ENCODE measurements at places on chromosomes 4 and X. TPM values are rescaled to one million over a fixed set of nuclear protein-coding genes. Genes with fewer than 3 reads are reported as not detected.

- no peaks in the 10 kb centered on the region for H3K27me3 ChIP-seq
- no peak for DNase-seq
- H3K36me3 ChIP-seq: peaks cover 32% of the 10 kb centered on the region
- H3K4me3 ChIP-seq: no peak overlapping the region
- no peak overlapping the region for H3K27ac ChIP-seq
- H3K4me1 ChIP-seq: peaks cover 6% of the 10 kb centered on the region
Measured at GRCh38 chr4:39450618-39451017, 8.1 kb downstream of the RPL9 start.

The NPY5R gene
- not detected for total RNA-seq

The FHDC1 gene
- total RNA-seq: 0.24 TPM

The NEXMIF gene
- 0.40 TPM for total RNA-seq

- H3K27me3 ChIP-seq: no peaks in the 10 kb centered on the region
- no peak overlapping the region for H3K27ac ChIP-seq
- no peak overlapping the region for H3K4me3 ChIP-seq
- H3K4me1 ChIP-seq: no peaks in the 10 kb centered on the region
Measured at GRCh38 chr4:105352826-105353225, 121.0 kb downstream of the PPA2 start.

DNA sequence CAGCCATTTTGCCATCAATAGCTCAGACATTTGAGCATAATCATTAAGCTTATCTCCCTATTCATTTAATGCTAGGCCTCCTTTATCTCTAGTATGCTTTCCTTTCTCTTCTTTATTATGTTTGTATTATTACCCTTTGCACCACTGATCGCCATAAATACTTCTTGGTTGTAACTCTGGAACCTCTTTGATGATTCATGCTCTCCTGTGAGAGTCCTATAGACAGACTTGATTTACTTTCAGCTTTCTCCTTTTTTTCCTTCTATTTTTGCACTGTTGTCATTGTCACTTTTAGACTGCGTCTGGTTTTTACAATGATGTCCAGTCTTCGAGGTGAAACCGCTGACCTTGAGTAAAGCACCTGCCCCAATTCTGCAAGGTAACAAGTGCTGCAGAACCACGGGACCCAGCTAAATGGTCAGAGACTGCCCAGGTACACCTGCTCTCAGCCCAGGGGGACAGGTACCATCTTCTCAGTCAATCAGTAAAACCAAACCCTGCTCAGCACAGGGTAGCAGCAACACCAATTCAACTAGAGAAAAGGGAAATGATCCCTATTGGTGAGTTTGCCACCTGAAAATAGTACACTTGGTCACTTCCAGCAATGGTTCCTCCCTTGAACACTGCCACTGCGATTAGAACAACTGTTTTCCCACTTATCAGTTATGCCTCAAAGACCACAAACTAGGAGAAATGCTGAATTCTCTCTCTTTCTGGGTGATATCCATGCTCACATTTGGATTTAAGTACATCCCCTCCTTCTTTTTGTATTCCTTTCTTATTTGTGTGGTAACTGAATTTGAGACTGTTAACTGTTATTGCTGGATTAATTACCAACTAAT lies 125.1 kb downstream of the MAML3 start:
- DNase-seq: no peak
- no peaks in the 10 kb centered on the region for H3K27me3 ChIP-seq

The DNAAF6 gene
- not detected for total RNA-seq

The UGT2B11 gene
- not detected for total RNA-seq

GRCh38 chr4:173801361-173801760 lies 271.3 kb upstream of the HAND2 start:
- no peak overlapping the region for H3K4me3 ChIP-seq
- no peak for DNase-seq
- no peak overlapping the region for H3K27ac ChIP-seq
- H3K27me3 ChIP-seq: no peaks in the 10 kb centered on the region
- no peaks in the 10 kb centered on the region for H3K4me1 ChIP-seq
- no peaks in the 10 kb centered on the region for H3K36me3 ChIP-seq

DNA sequence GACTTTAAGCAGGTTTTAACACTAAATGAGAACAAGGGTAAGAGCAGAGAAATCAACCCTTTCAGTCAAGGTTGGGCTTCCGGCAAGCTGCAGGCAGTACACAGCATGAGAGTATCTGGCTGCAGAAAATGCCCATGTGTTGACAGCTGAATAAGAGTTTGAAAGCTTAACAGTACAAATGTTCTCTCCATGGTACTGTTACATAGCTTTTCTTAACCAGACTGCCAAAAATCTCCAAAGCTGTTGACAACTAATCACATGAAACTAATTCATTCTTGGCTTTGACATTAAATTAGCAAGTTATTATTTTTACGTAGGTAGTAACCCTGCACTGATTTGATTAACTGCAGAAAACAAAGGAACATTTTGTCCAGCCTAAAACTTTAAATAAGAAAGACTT lies 153.5 kb downstream of the SLC10A7 start:
- H3K36me3 ChIP-seq: no peaks in the 10 kb centered on the region
- no peaks in the 10 kb centered on the region for H3K27me3 ChIP-seq
- no peak for DNase-seq
- H3K27ac ChIP-seq: peak overlapping the region; percentile 36

DNA sequence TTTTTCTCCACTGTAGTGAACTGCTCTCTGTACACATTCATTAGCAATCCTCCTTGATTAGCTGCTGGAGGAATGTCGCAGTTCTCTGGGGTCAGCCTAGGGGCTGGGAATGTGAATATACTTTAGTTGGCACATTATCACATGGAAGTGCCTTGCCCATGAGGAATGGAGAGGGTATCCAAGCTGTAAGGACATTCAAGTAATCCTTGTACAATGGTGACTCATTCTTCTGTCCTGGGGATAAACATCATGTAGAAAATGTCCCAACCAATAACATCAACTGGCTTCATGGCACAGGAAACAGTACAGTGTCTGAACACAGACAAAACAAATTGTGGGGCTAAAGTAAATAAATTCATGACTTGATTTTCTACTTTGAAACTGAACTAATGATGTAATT lies 147.1 kb downstream of the GLRA2 start:
- H3K27ac ChIP-seq: no peak overlapping the region
- no peak overlapping the region for H3K4me3 ChIP-seq
- no peaks in the 10 kb centered on the region for H3K4me1 ChIP-seq
- no peaks in the 10 kb centered on the region for H3K36me3 ChIP-seq

The SPANXC gene
- not detected for total RNA-seq

The CYSLTR1 gene
- 0.42 TPM for total RNA-seq

GRCh38 chr4:80006935-80007744 lies 65.9 kb downstream of the ANTXR2 start:
- H3K36me3 ChIP-seq: no peaks in the 10 kb centered on the region
- H3K4me3 ChIP-seq: no peak overlapping the region
- no peak for DNase-seq
- H3K27ac ChIP-seq: no peak overlapping the region
- no peaks in the 10 kb centered on the region for H3K27me3 ChIP-seq

DNA sequence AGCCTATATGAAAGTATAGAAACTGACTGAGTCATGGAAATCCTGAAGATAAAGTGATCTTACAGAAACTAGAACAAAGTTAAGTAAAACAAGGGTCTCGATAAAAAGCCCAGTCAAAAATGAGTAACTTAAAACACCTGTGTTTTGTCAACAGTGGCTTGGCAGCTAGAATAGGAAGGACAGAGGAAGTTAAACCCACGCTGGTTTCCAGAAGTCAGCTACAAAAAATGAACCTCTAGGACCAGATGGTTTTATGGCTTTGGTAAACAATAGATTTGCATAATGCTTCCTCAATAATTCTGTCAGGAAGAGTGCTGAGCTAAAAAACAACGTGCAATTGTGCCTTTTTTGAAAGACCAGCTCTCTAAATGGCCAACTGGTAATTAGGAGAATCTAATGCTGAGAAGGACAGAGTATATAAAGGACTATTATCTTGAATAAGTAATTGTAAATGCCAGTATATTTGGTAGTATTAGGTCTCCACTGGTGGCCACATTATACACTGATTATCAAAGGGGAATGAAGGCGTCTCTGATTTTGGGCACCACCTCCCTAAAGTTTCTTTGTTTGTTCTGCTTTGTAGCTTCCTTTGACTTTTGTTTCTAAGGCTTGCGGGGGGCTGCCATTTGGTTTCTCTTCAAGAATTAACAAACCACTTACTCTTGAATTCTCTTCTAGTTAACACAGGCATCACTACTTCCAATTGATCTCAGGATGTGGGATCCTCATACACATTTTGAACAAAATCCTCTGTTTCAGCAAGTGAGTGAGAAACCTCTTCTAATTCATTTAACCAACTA lies 72.2 kb upstream of the PPP3CA start:
- no peaks in the 10 kb centered on the region for H3K4me1 ChIP-seq
- H3K27me3 ChIP-seq: no peaks in the 10 kb centered on the region
- H3K4me3 ChIP-seq: no peak overlapping the region

DNA sequence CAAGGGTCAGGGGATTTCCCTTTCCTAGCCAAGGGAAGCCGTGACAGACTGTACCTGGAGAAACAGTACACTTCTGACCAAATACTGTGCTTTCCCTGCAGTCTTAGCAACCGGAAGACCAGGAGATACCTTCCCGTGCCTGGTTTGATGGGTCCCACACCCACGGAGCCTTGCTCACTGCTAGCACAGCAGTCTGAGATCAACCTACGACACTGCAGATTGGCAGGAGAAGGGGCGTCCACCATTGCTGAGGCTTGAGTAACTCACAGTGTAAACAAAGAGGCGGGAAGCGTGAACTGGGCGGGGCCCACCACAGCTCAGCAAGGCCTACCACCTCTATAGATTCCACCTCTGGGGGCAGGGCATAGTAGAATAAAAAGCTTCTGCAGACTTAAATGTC lies 48.7 kb upstream of the SRD5A3 start:
- H3K27ac ChIP-seq: no peak overlapping the region
- H3K36me3 ChIP-seq: no peaks in the 10 kb centered on the region
- H3K27me3 ChIP-seq: no peaks in the 10 kb centered on the region
- H3K4me3 ChIP-seq: no peak overlapping the region
- no peak for DNase-seq
- H3K4me1 ChIP-seq: no peaks in the 10 kb centered on the region

The HAND2 gene
- 107 TPM for total RNA-seq

The ADRA2C gene
- total RNA-seq: 7.7 TPM

DNA sequence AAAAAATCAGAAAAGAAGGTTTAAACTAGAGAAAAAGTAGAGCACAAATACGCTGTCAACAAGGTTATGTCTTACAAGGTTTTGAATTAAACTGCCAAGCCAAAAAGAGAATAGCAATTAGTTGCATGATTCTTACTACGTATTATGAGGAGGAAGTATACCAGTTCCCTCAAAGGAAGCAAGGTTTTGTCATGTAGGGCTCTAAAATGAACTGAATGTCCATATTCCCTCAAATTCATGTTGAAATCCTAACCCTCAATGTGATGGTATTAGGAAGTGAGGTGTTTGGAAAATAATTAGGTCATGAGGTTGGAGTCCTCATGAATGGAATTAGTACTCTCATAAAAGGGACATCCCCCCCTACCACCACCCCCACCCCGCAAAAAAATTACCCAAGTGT lies 201.0 kb downstream of the FBXW7 start:
- H3K4me3 ChIP-seq: no peak overlapping the region
- no peak overlapping the region for H3K27ac ChIP-seq
- no peak for DNase-seq
- peaks cover 100% of the 10 kb centered on the region for H3K36me3 ChIP-seq
- H3K27me3 ChIP-seq: no peaks in the 10 kb centered on the region
- no peaks in the 10 kb centered on the region for H3K4me1 ChIP-seq

All from heart left ventricle (tissue), 16 donors.